ENCODE measurements at places on chromosomes 3 and 15.
A peak's percentile ranks its signal among the peaks of the same experiment; 100 is the strongest.

GRCh38 chr3:192897005-192897404, 20.7 kb downstream of the MB21D2 start:
- no peak for DNase-seq

- no peak for DNase-seq
Measured at GRCh38 chr3:152316318-152316717, 47.6 kb downstream of the MBNL1 start.

DNA sequence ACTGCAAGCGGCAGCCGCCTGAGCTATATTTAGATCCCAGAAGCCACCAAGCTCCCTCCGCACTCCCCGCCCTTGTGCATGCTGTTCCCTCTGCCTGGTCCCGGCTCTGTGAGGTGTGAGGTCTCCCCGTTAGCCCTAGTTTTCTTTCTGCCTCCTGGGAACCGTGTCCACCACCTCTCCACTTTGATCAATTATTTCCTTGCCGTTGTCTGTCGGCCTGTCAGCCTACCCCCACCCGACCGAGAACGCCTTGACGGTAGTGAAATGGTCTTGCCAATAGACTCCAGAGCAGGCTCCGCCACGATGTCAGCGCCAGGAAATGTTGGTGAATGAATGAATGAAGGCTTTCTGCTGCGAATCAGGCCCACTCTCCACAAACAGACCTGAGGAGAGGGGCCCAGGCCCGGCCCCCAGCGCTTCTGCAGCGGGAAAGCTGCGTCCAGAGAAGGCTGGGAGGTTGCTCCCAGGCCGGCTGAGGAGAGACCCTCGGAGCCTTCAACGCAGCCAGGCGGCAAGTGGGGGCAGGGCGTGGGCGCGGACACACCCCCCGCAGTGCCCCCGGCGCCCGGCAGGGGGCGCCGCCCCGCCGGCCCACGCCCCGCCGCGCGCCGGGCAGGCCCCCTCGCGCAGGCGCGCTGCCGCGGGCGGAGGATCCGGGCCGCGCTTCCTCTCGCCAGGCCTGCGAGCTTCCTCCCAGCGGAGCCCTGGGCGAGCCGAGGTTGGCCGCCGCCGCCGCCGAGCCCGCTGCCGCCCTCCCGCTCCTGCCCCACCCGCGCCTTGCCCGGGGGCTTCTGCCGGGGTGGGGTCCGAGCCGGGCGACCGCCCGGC, at the start of gene CSK:
Gene CSK, plus strand, starts transcription at position 650 of the 828 bp plus-strand sequence. CDS start 16,218 bp downstream, outside the sequence.
- peak; percentile 51 for DNase-seq

DNA sequence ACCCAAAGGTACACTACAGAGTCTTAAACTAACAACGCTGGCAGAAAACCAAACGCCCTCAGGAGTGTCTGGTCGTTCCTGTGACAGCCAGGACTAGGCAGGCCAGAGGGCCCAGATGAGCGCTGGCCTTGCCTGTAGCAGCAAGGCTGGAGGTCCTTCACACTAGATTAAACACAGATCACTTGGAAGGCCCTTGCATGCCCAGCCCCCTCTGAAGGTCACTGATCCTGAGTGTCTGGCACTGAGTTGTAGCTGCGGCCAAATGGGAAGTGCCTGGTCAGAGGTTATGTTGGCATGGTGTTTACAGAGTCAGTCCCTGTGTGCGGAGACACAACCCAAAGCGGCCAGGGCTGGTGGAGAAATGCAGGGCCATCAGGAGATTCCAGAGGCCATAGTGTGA, 58.9 kb downstream of the ZNF621 start:
- DNase-seq: no peak

DNA sequence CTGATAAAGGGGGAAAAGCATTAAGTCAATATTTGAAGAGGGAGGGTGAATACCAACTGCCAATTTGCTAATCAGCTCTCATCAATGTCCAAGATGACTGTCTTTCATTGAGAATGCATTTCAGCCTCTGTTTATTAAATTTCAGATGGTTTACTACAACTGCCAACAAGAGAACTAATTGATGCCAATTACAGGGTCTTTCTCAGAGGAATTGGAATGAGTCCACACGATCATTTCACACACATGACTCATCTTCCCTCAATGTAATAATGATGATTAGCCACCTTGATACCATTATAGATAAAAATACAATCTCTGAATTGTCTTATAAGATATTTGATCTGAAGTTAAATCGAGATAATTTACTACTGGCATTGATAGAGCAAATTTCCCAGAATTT, 1274.4 kb downstream of the ROBO2 start:
- no peak for DNase-seq

GRCh38 chr15:32643907-32644445, 2.5 kb downstream of the SCG5 start:
- no peak for DNase-seq

DNA sequence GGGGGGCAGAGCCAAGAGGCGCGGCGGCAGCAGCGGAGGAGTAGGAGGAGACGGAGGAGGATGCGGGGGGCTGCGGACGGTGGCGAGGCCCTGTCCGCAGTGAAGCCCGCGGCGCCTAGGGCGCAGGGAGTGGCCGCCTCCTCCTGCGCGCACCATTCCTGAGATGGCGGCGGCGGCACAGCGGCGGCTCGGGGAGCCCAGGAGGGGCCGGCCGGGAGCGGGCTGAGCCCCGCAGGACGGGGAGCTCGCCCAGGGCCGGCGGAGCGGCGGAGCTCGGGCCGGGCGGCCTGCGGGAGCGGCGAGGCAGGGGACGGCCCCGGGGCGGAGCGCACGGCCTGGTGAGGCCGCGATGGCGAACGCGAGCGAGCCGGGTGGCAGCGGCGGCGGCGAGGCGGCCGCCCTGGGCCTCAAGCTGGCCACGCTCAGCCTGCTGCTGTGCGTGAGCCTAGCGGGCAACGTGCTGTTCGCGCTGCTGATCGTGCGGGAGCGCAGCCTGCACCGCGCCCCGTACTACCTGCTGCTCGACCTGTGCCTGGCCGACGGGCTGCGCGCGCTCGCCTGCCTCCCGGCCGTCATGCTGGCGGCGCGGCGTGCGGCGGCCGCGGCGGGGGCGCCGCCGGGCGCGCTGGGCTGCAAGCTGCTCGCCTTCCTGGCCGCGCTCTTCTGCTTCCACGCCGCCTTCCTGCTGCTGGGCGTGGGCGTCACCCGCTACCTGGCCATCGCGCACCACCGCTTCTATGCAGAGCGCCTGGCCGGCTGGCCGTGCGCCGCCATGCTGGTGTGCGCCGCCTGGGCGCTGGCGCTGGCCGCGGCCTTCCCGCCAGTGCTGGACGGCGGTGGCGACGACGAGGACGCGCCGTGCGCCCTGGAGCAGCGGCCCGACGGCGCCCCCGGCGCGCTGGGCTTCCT, at the start of gene GPR27:
Gene GPR27, plus strand, starts transcription at position 155 of the 909 bp plus-strand sequence. Its CDS starts 195 bp downstream, at position 350.
- no peak for DNase-seq

DNA sequence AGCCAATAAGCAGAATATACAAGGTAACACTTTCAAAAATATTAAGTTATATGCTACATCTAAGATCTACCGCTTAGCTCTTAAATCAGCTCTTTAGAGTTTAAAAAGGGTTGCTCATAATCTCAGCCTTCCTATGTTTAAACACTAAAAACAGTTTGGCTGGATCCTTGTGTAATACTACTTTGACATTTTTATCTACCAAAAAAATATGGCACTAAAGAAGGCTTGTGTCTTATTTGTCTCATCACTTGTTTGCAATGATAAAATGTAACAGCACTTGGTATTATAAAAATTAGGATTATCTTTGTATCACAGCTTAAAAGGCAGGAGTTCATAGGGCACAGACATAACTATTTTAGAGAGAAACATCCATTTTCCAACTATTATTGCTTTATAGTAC, 9.8 kb downstream of the ANKRD28 start:
- no peak for DNase-seq

DNA sequence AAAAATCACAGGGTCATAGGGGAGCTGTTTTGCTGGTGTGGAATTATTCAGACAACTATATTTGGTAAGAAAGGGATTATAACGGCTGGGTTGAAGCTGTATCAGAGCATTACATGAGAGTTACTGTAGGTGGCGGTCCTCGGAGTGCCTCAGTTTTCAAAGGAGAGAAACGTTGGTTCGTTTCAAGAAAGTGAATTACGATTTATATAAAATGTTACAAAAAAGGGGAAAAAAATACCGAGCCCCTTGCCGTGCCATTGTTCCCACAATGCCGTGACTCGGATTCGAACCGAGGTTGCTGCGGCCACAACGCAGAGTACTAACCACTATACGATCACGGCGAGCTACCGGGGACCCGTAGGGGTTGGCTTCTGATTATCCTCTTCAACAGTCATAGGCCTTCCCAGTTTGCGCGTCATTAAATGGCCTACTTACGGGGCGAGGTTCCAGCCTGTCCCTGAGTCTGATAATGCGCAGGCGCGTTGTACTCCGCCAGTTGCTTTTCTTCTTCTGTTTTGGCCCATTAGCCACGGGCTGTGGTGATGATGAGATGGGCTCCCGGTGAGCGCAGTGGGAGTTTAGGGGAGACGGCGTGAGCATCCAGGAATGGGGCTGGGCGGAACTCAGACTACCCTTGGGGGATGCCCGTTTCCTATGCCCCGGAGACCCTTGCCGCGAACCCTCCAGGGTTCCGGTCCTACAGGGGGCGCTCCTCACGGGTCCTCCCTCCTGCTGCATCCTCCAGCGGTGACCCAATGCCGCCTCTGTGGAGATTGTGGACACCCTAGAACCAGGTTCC, 10.8 kb upstream of the SHF start:
- peak; percentile 90 for DNase-seq

- no peak for DNase-seq
Measured at GRCh38 chr15:70530906-70531305, 232.5 kb downstream of the UACA start.

DNA sequence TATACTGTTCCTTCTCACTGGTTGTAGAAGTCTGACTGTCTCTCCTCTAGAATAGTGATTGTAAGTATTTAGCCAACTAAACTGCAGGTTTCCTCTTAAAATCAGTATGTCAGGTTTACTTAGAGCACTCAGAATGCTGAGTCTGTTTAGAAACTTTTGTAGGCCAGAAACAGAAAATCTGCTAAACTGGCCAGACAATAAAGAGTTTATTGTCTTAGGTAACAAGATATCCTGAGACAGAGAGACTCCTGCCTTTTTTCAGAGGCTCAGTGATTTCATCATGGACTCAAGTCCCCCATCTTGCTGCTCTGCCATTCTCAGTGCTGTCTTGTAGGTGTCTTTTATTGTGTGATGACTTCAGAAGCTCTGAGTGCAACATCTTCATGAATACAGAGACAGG, 279.0 kb downstream of the MFSD1 start:
- no peak for DNase-seq
